Smooth muscle cell of the brain vasculature (primary cell): ENCODE measurements at places on chromosomes 13 and 19.

GRCh38 chr19:7772752-7773291 lies 9.8 kb downstream of the CLEC4M start:
- DNase-seq: no peak

DNA sequence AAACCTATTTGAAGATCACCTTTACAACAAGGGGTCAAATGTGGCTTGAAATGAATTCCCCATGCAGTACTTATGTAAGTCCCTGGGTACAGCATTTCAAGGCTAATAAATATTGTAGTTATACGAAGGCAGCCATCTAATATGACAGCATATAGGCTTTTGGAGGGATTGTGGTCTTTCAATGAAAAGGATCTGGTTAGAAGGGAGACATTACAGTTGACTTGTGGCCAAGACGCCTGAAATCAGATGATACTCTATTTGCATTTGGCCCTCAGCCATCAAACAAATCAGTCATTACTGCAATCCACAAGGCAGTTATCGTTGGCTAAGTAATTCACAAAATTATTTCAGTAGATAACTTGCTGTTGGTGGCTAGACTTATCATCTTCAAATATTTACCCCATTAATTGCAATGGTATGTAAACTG lies 242.7 kb downstream of the DCLK1 start:
- no peak for DNase-seq

DNA sequence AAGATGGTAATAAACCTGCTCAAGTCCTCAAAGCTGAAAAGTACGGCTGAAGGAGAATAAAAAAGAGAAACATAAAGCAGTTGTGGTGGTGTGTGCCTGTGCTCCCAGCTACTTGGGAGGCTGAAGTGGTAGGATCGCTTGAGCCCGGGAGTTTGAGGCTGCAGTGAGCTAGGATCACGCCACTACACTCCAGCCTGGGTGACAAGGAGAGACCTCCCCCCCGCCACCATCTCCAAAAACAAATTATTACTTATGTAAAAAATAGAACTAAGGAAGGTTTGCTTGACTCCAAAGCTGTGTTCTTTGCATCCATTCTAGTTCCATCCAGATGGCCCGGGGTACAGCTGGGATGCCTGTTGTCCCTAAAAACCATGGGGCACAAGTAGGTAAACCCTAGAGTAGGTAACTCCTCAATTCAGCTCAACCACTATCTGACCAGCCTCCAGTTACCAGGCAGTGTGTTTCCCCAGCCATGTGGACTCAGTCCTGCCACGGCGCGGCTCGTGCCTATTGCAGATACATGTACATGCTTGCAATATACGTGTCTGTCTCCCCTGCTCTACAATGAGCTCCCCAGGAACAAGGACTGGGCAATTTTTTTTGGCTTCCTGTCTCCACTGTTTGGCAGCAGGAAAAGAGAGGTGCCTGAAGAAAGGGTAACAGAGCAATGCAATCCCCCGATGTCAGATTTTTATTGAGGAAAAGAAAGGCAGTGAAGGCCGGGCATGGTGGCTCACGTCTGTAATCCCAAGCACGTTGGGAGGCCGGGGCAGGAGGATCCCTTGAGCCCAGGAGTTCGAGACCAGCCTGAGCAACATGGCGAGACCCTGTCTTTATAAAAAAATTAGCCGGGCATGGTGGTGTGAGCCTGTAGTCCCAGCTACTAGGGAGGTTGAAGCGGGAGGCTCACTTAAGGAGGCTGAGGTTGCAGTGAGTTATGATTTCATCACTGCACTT lies 101.3 kb downstream of the GNG7 start:
- no peak for DNase-seq

GRCh38 chr19:38709671-38710415 lies 34.4 kb downstream of the CAPN12 start:
- DNase-seq: no peak

GRCh38 chr13:106996867-106997618 lies 429.1 kb upstream of the ARGLU1 start:
- no peak for DNase-seq

DNA sequence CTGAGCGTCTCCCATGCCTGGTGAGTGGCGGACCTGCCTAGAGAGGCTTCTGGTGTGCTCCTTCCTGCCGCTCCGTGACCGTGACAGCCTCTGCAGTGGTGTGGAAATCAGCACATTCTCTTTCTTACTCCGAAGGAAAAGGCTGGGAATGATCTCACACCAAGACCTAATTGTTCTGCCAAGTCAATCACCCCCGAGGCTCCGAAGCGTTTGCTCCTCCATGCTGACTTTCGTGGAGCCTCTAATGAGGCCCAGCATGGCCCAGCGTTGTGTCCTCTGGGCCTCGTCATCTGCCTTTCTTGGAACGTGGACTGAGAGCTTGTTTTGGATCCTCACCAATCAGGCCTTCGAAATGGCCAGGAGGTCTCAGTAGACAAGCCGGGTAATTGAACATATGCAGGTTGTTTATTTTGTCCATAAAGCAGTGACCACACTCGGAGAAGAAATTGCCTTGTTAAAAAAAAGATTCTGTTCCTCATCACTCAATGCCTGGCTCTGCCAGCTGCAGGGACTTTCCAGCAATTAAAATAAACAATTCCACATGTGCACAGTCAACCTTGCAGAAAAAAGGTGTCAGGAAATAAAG lies 107.1 kb downstream of the UBL3 start:
- DNase-seq: no peak

DNA sequence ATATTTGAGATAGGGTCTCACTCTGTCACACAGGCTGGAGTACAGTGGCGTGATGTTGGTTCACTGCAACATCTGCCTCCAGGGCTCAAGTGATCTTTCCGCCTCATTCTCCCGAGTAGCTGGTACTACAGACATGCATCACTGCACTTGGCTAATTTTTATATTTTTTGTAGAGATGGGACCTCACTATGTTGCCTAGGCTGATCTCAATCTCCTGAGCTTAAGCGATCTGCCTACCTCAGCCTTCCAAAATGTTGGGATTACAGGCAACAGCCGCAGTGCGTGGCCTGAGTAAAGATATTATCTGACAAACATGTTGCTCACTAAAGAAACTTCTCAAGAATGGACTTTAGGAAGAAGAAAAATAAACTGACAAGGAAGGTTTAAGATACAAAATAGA lies 125.4 kb upstream of the ABCC4 start:
- DNase-seq: no peak

GRCh38 chr13:32040052-32040642 lies 8.6 kb downstream of the FRY start:
- DNase-seq: no peak

- DNase-seq: peak; percentile 51
Measured at GRCh38 chr13:70568571-70568970, 460.3 kb upstream of the KLHL1 start.

GRCh38 chr13:77691871-77692270 lies 5.6 kb upstream of the SLAIN1 start:
- DNase-seq: no peak

DNA sequence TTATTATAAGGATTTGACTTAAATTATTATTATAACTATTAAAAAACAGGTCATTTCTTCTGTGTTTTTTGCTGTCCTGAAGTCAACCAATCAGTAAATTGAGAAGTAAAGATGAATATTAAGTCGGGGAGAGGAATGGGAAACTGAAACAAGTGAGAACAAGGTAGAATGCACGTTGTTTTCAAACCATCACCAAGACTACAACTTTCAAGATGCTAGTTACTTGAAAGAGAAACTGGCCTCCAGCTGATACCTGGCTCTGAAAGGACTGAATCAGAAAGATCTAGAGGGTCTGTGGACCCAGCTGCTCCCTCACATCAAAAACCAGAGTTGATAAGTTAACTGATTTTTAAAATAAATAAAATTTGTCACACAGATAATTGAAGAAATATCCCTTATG lies 1301.5 kb upstream of the ATXN8OS start:
- DNase-seq: no peak

DNA sequence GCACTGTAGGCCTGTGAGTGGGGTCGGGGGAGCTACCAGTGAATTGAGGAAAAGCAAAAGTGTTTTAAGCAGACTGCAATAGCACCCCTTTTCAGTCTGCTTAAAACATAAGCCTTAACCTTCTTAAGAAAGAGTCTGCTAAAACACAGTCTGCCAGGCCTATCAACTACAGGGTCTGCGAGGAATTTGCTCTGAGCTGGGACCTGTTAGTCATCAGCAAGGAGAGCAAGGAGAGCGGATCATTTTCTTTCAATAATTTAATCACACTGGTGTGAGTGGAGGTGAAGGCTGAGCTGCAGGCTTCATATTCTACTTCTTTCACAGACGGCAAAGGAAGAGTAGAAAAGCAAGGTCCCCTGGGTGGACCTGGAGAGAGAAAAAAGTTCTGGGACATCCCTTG lies 342.7 kb downstream of the ENOX1 start:
- no peak for DNase-seq

GRCh38 chr19:18433735-18434398 lies 4.1 kb downstream of the ISYNA1 start:
- no peak for DNase-seq

- no peak for DNase-seq
Measured at GRCh38 chr13:99307247-99307646, at the start of gene GPR183. Gene GPR183, minus strand, starts transcription at chr13:99307399. Its CDS starts 11,254 bp downstream, at chr13:99296145.

GRCh38 chr13:98761126-98761985 lies 8.9 kb upstream of the SLC15A1 start:
- DNase-seq: no peak

- no peak for DNase-seq
Measured at GRCh38 chr19:39934584-39935363, at the start of gene FCGBP. Gene FCGBP, minus strand, starts transcription at chr19:39934634.

- no peak for DNase-seq
Measured at GRCh38 chr19:49861107-49861506, 6.3 kb downstream of the PNKP start.

GRCh38 chr19:39405958-39406655 lies 540 bp upstream of the ZFP36 start:
- no peak for DNase-seq

- DNase-seq: no peak
Measured at GRCh38 chr19:4676955-4677731, 7.0 kb upstream of the MYDGF start.

- DNase-seq: no peak
Measured at GRCh38 chr13:55999709-56000108, 1141.0 kb upstream of the PRR20A start.

DNA sequence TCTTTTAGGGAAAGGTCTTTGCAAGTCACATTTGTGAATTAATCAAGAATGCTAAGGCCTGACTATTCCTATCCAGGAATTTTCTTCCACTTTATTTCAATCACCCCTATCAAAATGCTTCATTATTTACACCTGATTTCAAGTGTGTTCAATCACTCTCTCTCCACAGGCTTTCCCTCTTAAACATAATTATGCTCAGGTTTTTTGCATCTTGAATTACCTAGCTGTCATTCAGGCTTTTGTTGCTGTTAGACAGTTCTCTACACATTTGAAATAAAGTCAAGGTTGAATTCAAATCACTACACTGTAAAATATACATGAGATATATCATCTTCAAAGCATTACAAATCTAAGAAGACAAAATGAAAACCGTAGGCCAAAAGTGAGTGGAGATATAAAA lies 941.3 kb upstream of the SLITRK1 start:
- DNase-seq: no peak

DNA sequence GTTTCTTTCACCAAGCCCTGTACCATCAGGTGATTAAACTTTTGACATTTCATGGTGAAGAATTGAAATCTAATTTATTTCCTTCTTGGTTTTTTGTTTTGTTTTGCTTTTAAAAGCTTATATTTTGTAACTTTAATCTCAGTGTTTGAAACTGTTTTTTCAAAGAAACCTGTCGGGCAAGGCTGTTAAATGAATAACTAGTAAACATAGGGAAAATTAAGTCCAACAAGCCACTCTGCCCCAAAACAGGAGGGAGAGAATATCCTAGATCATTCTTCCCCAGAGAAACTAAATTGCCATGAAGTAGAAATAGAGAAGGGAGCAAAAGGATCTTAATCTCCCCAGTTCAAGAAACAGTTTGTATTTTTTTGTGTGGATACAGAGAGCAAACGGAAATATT lies 98.2 kb downstream of the FREM2 start:
- no peak for DNase-seq

DNA sequence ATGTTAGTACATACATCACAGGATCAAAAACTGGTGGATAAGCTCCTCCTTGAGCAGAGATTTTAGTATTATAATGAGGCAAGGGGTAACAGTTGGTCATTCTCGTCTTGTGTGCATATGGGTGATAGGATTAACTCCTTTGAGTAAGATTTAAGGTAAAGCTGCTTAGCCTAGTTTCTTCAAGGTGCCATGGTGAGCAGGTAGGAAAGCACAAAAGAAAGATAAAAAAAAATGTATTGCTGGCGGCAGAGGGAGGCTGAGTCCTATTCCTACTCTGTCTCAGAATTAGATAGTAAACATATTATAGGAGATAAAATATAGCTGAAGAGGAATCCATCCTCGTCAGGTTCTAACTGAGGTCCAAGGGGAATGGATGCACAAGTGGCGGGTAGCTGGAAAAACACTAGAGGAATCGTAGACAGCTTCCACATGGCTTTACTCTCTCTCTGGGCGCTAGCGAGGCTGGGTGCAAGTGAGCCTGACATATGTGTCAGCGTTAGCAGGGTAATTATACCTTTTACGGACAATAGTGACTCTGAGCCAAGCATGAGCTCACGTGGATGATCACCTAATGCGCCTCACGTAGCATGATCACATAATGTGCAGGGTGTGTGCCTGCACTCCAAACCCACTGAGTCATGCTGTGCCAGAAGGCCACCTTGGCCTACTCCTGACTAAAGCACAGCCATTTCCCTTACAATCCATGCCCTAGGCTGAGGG lies 734.3 kb upstream of the MIR17HG start:
- no peak for DNase-seq

DNA sequence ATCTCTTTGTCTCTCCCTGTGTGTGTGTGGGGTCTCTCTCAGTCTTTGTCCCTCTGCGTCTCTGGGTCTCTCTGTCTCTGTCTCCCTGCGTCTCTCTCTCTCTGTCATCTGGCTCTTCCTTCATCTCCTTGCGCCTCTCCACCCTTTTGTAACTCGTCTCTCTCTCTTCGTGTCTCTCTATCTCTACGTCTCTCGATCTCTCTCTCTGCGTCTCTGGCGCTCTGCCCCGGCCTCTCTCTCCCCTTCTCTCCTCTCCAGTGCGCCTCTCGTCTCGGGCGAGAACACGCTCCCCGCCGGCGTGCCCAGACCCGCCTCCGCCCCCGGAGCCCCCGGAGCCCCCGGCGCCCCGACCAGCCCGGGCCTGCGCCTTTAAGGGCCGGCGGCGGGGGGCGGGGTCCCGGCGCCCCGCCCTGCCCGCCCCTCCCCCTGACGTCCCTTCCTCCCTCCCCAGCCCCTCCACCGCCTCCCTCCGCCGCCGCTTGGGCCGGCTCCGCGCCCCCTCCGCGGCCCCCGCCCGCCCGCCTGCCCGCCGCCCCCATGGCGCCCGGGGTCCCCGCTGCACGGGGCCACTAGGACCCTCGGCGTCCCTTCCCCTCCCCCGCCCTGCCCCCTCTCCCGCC lies at the start of gene MARK4:
MARK4 (plus strand) TSS at position 440 of the 620 bp plus-strand sequence. CDS start 318 bp downstream, outside the sequence.
- no peak for DNase-seq

DNA sequence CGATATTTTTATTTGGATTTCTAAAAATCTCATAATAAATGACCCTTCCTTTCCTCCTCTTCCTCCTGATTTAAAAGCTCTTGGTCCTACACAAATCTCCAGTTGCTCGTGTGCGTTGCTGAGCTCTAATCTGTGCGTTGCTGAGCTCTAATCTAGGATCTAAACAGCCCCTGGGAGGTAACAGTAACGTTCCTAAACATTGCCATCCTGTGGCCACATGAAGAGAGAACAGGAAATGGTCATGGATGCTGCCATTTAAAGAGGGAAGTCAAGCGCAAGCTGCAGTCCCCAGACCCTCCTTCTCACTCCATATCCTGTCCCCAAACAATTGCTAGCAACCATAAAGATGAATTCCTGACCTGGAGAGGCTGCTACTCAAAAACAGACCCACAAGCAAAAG lies 170.8 kb downstream of the NUFIP1 start:
- no peak for DNase-seq

GRCh38 chr13:52961987-52962386 lies 66.6 kb upstream of the OLFM4 start:
- no peak for DNase-seq

- no peak for DNase-seq
Measured at GRCh38 chr13:113759525-113760137, 605 bp downstream of the TMEM255B start.
